ENCODE measurements at places on chromosomes 6 and 20. TPM values are rescaled to one million over a fixed set of nuclear protein-coding genes. Genes with fewer than 3 reads are reported as not detected.

DNA sequence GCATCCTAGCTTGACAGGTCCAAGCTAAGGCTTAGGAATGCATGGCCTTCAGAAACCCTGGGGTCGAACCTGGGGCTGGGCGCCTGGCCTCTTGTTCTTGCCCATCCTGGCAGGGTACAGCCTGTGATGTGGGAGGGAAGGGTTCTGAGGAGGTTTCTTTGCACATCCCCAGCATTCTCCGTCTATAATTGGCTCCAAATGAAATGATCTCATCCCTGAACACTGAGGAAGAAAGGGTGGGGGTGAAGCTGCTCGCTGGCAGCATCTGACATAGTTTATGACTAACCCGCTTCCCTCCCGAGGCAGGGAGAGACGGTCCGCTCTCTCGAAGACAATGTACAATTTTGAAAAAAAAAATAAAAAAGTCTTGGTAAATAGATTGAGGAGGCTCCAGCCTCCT lies 67.1 kb upstream of the ZNFX1 start:
- peak; percentile 82 for DNase-seq

GJA10 gene
- total RNA-seq, result not detected

IL17A gene
- total RNA-seq, result not detected

TCFL5 gene
- total RNA-seq, result 24.2 TPM
